ENCODE measurements at places on chromosomes 1 and 21.

DNA sequence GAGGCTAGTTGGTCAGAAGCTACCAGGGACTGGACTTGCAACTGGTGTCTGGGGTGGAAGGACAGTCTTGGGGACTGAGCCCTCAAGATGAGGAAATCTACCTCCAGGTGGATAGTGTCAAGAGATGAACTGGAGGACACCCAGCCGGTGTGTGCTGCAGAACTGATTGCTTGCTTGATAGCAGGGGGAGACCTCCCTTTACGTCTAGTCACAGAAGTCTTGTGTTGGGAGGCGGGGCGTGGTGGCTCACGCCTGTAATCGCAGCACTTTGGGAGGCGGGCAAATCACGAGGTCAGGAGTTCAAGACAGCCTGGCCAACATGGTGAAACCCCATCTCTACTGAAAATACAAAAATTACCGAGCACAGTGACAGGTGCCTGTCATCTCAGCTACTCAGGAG is 4.9 kb downstream of the RCC2 start:
- no peak for DNase-seq

DNA sequence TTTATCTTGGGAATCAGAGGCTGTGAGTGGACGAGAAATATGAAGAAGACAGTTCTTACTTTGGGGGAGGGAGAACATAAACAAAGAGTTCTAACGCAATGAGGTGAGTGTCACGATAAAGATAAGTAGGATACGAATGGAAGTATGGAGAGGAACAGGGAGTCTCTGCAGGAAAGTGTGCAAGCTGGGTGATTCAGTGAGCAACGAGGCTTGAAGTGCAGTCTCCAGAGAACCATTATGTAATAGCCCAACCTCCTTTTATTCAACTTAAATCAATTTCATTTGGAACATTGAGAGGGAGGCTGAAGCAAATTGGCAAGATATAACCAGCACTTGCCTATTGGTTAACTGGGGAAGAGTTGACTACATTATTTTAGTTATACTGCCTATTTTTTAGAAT is 99.3 kb upstream of the PLD5 start:
- no peak for DNase-seq

DNA sequence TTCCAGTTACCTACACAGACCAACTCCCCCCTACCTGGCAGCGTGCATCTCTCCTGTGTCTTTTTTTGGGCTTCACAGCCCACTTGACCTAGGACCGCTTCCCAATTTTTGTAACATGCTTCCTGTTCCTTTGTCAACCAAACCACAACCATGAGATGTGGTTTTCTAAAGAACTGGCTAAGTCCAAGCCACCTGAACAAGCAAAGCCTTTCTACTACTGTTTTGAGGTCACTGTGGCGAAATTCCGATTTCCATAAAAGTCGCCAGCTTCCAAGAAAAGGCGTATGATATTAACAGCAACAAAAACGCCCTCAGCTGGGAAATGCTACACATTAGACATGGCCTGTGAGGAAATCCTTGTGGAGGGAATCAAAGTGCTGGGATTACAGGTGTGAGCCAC is 12.7 kb upstream of the AK2 start:
- DNase-seq, result no peak

DNA sequence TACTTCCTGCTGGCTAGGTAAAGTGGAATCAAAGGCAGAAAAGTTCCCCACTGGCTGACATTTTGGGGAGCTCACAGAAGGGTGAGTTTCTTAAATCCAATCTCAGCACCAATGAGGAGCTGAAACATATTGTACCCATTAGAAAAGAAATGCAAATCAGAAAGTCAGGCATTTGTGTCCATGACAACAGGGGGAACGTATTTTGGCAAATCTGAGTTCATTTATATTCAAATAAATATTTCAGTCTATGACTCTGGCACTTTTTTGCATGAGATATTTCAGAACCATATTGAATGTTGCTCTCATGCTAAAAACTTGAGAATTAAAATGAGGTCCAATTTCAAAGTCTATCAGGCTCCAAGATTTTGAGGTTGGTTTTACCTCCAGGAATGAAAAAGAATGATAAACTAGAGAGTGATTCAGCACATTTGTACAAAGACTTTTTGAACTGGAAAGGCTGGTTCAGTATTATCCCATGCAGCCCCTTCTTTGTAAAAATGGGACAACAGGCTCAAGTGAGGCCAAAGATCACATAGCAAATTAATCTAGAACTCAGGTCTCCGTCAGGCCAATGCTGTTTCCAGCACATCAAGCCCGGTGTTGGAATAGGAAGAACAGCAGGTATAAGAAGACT is 202.2 kb downstream of the RRAGC start:
- DNase-seq, result no peak

DNA sequence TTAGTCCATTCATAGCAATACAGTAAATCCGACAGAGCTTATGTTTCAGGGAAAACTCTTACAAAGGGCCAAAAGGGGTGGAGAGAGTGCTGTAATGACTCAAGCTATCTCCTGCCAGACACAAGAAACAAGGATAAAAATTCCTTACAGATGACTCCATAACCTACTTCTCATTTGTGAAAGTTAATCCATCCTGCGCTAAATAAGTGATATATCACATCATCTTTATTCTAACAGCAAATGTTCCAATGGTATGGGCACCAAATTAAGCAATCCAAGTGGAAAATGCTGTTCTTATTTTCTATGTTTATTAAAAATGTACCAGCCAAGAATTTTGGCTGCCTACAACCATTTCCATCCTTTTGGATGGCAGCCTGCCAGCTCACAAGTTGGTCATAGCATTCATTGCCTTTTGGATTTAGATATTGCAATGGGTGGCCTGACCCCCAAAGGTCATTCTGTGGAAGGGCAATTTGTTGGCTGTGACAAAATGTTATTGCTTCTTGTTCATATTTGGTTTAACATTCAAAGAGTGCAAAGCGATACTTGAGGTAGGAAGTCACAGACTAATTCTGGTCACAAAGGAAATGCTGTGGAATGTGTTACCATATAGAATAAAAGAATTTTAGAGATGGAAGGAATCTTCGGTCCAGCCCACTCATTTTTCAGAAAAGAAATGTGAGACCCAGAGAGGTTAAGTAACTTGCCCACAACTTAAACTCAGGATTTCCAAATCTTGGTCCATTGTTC is 2.8 kb upstream of the ENAH start:
- peak; percentile 96 for DNase-seq

- no peak for DNase-seq
Observed at GRCh38 chr1:232017057-232017456, 390.5 kb downstream of the DISC1 start.

GRCh38 chr1:43592051-43592665 is 57.8 kb upstream of the KDM4A start:
- no peak for DNase-seq
